Dermis lymphatic vessel endothelial cell (primary cell): ENCODE measurements at places on chromosomes 13 and 19. TPM values are rescaled to one million over a fixed set of nuclear protein-coding genes. Genes with fewer than 3 reads are reported as not detected.

The GPR183 gene
- 3.6 and 6.7 TPM in 2 replicates for total RNA-seq

The KL gene
- under 0.01 and 0.33 TPM in 2 replicates for total RNA-seq

The PRODH2 gene
- total RNA-seq = not detected in 2 replicates

The CAPNS1 gene
- 419 and 451 TPM in 2 replicates for total RNA-seq

The KLK1 gene
- total RNA-seq = not detected in 2 replicates

The GSX1 gene
- total RNA-seq = not detected in 2 replicates

The ZNF571 gene
- total RNA-seq = 1.8 and 2.9 TPM in 2 replicates
